Activated naive CD4-positive, alpha-beta T cell treated with anti-CD3 and anti-CD28 coated beads, Interleukin-2, amount 50 U/mL, for 72 hours (primary cell): ENCODE measurements at places on chromosomes 11 and 22. TPM values are rescaled to one million over a fixed set of nuclear protein-coding genes. Genes with fewer than 3 reads are reported as not detected.

APBB1 gene
- total RNA-seq, result 40.0 TPM

OR51B4 gene
- not detected for total RNA-seq

SHISA8 gene
- total RNA-seq, result 1.1 TPM

DGAT2 gene
- total RNA-seq, result 1.1 TPM

JAM3 gene
- total RNA-seq, result 17.7 TPM

UPB1 gene
- 0.23 TPM for total RNA-seq

MS4A6A gene
- not detected for total RNA-seq

OR8B12 gene
- not detected for total RNA-seq

ART1 gene
- not detected for total RNA-seq

EXPH5 gene
- 11.8 TPM for total RNA-seq

ADM2 gene
- total RNA-seq, result 7.0 TPM

C11orf24 gene
- 31.7 TPM for total RNA-seq

HEPN1 gene
- total RNA-seq, result not detected
